Liver (tissue), 10 donors: ENCODE measurements at places on chromosomes 5 and 9.

DNA sequence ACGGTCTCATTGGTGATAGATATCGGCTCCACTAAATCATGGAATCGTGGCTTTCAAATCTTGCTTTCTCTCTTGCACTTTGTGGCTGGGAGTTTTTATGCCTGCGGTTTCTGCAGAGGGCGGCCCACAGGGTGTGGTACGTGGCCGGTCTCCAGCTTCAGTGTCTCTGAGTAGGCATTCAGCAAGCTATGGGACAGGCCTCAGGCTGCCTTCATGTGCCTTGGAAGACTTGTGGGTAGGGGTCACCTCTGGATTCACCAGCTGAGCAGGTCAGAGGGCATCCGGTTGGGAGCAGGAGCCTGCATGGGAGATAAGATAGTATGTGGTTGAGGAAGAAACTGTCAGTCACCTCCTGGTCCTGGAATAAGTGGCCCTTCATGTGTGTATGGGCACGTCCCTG, 47.7 kb downstream of the AMBP start:
- DNase-seq, result peak; percentile 9

DNA sequence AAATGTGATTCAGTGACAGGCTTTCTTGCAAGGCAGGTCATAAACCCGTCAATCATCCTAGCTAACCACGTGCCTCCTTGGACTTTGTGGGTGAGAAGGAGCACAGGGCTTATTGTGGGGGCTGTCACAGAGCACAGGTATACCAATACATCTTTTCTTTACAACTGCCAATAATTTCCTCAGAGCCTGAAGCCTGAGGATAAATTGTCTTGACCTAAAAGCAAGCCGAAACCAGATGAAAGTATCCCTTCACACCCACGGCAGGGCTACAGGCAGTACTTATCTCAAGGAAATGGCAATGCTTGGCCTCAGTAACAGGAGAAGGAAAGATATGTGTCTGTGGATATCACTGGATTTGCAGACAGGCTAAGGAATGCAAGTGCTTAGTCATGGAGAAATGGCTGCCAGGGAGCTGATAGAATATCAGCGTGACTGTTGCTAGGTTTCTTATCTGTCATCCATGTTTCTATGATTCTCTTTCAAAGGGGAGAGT, 90.3 kb upstream of the ZNF366 start:
- no peak for DNase-seq

- DNase-seq, result no peak
These were observed 4.5 kb upstream of the LCP2 start for GRCh38 chr5:170301981-170302652.

DNA sequence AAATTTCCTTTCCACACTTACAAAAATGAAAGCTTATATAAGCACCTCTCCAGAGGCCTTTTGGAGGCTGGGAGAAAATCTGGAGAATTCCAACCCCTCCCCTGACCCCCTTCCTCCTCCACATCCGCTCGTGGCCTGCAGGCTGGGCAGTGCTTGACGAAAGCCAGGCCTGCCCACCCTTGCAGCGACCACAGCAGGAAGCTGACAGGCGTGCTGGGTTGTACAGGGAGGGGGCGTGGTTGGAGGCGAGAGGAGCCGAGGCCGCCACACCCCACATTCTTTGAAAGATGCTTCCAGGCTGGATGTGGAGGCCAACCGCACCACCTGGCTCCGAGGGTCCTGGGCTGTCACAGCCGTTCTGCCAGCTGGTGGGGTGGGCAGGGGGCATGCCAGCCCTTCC, 47.8 kb upstream of the IER5L start:
- DNase-seq, result no peak

- DNase-seq, result no peak
These were observed 58.8 kb downstream of the CAAP1 start for GRCh38 chr9:26833792-26834191.

DNA sequence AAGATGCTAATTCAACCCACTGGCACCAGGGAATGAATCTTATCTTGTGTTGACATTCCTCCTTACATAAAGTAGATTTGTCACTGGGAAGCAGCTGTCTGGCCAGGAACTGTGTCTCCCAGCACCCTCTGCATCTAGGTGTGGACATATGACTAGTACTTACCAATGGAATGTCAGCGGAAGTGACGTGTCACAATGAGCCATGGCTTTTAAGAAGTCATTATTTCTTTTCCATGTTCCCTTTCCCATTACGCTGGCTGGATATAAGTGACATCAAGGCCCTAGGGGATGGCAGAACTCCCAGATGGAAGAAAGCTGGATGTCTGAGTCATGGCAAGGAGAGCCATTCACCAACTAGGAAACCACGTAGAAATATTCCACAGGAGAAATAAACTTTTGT, 84.7 kb upstream of the MAST4 start:
- no peak for DNase-seq

GRCh38 chr5:141783947-141784296, 94.3 kb downstream of the PCDH1 start:
- DNase-seq, result no peak

DNA sequence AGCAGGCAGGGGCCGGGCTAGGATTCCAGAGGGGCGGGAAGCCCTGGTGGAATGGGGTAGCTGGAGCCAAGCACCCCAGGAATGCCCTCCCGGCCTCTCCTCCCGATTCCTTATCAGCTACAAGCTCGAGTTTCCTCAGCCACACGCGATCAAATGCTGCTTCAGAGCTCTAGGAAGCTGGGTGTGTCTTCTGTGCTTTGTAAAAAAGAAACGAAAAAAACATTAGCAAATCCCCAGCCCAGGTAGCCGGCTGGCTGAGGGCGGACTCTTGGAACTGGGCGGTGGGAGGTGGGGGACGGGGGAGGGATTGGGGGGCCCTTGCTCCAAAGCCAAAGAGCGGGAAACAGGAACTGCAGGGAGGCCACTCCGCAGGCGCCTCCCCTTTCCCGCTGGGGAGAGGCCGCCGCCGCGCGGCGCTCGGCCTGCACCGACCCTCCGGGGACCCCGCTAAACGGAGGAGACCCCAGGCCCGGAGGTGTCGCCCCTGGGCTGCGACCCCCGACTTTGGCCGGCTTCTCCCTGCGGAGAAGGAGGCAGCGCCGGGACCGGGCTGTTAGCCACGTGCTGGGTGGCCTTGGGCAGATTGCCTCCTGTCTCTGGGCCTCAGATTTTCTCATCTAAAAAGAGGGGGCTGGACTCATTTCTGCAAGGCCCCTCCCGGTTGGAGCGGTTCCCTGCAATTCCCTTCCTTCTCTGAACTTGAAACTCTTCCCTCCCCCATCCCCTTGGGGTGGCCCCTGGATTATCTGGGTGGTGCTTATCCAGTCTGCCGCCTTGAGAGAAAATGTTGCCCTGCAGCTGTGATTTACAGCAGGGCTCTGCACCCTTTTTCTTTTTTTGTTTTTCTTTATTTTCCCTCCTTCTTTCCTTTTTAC, 40.9 kb upstream of the FABP6 start:
- no peak for DNase-seq

DNA sequence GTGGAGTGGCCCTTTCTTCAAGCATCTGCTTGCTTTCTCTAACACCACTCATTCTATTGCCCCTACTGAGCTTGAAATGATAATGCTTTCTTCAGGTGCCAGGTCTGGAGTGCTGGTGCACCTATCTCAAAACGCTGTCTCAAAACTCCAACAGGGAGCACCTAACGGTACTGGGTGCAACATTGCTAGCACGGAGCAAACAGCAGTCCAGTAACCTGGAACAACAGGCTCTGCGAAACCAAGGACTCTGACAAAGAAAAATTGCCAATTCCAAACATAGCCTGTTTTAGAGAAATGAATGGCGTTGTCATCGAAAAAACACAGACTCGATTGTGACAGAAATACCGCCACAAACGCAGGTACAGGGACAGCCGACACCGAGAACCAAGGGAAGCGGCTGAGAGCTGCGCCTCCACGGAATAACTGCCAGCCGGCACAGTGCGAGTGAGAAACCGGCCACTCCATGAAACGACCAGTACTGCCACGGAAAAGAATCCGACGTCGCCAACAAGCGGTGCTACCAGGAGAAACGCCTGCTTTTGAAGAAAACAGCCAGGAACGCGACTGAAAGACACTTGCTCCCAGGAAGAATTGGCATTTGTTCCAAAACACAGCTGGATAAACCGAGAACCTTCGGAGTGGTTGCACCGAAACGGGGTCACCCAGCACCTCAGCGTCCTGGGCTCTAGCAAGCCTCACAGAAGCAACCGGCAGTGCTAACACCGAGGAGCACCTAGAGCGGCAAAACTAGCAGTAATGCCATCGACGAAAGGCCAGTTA, 3.1 kb downstream of the ANXA2R start:
- no peak for DNase-seq

- DNase-seq, result no peak
These were observed 4.2 kb downstream of the GCNT1 start for GRCh38 chr9:76463211-76463610.

GRCh38 chr9:122179054-122179689, 19.5 kb downstream of the MORN5 start:
- no peak for DNase-seq
